ENCODE measurements at places on chromosomes 13 and 19.

DNA sequence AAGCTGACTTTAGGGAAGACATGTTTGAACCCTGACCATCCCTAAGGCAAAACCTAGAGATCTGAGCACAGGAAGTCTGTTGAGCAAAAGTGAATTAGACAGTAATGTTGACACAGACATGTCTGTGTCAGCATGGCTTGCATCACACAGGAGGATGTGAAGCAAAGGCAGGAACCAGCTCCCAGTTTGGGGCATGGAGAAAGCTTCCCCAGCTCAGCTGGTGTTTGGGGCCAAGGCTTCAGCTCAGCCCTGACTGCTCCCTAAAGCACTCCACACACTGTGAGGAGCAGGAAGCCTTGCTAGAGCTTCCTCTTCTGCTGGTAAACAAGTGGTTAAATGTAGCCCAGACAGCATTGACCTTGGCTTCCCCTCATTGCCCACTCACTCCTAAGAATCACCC is 153.8 kb upstream of the UBL3 start:
- DNase-seq: no peak

GRCh38 chr19:8494158-8494557 is 8.3 kb downstream of the PRAM1 start:
- no peak for DNase-seq

- no peak for DNase-seq
These were observed 16.5 kb upstream of the ATP1A3 start for GRCh38 chr19:42010245-42011126.

DNA sequence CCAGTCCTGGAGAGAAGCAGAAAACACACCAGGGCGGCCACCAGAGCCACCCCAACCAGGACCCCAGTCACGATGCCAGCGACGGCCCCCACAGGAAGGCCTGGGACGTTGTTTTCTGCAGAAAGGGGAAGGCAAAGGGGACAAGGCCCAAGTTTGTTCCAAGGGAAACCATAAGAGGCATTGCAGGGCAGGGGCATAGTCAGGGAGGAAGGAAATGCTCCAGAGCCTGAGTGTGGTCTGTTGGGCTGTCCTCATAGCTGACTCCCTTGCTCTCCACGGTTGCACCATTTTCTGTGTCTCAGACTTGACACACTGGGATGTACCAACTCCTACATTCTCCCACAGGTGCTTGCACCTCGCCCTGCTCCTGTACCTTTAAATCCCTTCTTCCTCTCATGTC is 5.2 kb downstream of the CEACAM4 start:
- DNase-seq: no peak

GRCh38 chr13:49998714-49999624 is 2.1 kb downstream of the TRIM13 start:
- DNase-seq: no peak

DNA sequence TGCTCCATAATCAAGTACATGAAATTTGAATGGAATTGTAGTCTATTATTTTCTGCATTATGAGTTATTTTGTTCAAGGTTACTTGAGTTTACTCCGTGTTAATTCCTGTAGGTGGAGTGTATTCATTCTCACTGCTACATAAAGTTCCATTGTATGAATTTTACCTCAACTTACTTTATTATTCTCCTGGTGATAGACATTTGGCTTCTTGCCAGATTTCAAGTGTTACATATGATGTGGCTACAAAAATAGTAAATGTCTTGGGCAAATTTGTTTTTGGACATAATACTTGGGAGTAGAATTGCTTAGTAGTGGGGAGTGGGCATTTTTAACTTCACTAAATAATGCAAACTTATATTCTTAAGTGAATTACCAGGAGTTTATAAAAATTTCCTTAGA is 328.9 kb downstream of the SHISA2 start:
- DNase-seq: no peak

DNA sequence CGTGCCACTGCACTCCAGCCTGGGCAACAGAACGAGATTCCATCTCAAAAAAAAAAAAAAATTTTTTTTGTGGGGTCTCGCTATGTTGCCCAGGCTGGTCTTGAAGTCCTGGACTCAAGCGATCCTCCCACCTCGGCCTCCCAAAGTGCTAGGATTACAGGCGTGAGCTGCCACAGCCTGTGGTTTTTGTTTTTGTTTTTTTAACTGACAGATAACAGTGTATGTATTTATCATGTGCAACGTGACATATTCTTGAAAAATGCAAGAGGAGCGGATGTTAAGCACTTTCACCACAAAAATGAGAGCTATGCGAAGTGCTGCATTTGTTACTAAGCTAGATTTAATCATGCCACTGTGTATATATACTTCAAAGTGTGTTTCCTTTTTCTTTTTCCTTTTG is 49.0 kb downstream of the ARHGEF18 start:
- no peak for DNase-seq

DNA sequence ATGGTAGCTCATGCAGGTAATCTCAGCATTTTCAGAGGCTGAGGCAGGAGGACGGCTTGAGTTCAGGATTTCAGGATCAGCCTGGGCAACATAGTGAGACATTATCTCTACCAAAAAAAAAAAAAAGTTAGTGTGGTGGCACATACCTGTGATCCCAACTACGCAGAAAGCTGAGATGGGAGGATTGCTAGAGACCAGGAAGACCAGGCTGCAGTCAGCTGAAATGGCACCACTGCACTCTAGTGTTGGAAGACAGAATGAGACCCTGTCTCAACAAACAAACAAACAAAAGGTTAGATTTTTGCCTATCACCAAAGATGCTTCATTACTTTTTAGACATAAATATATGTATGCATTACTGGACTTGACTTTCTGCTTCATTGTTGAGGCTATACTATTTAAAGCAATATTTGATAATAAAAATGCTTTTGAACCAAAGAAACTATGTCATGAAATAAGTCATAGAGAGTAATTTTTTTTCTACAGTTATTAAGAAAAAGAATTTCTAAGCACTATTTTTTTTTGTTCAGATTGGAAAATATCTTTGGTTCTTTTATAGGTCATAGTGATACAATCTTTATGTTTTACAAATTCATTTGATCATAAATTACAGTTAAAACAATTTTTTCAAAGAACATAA is 1180.1 kb upstream of the ATXN8OS start:
- peak; percentile 0 for DNase-seq

GRCh38 chr13:40776681-40777165 is 5.7 kb upstream of the MRPS31 start:
- no peak for DNase-seq

GRCh38 chr13:76000131-76000530 is 364.0 kb downstream of the LMO7 start:
- DNase-seq: no peak

GRCh38 chr13:60945396-60945795 is 470.3 kb downstream of the PCDH20 start:
- DNase-seq: no peak

- no peak for DNase-seq
These were observed 7.4 kb downstream of the SOX1 start for GRCh38 chr13:112074139-112074865.

DNA sequence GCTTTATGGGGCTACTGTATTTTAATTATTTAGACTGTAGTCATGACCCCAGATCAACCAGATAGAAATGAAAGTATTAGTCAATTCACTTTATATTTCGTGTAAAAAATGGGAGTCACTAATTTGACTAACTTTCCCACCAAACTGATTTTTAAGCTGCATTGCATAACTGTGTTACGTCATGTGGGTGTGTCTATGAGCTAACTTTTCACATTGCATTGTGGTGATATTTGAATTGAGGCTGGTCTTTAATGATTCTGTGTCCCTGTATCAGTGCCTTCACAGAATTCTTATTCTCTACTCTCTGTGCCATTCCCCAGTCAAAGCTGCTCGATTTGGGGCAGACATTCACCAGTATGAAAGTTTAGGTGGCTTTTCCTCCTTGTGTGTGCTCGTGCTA is 172.7 kb upstream of the MAB21L1 start:
- no peak for DNase-seq

- DNase-seq: no peak
These were observed 14.9 kb downstream of the TLE2 start for GRCh38 chr19:3014135-3014534.

GRCh38 chr13:100674572-100674871 is at the start of gene TMTC4:
Gene TMTC4 (minus strand): TSS chr13:100674795. CDS start chr13:100670362, 4,433 bp downstream.
- DNase-seq: no peak

GRCh38 chr19:57075801-57076492 is 43.8 kb upstream of the USP29 start:
- no peak for DNase-seq

GRCh38 chr19:55599468-55599841 is at the start of gene FIZ1:
Gene FIZ1 (minus strand): TSS chr19:55599517. CDS start chr19:55597865, 1,652 bp downstream.
- peak; percentile 89 for DNase-seq

- DNase-seq: no peak
These were observed 58.8 kb downstream of the SLC10A2 start for GRCh38 chr13:103007427-103007762.

- no peak for DNase-seq
These were observed 1352.5 kb downstream of the UQCRFS1 start for GRCh38 chr19:27860309-27860934.

GRCh38 chr19:49019242-49019932 is 2.5 kb upstream of the LHB start:
- no peak for DNase-seq

DNA sequence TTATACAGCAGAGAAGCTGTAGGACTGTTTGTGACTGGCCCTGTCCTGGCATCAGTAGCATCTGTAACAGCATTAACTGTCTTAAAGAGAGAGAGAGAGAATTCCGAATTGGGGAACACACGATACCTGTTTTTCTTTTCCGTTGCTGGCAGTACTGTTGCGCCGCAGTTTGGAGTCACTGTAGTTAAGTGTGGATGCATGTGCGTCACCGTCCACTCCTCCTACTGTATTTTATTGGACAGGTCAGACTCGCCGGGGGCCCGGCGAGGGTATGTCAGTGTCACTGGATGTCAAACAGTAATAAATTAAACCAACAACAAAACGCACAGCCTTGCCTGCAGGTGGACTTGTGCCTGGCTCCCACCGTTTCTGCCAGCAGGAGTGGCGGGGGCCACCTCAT is 27.3 kb upstream of the LDLR start:
- no peak for DNase-seq

DNA sequence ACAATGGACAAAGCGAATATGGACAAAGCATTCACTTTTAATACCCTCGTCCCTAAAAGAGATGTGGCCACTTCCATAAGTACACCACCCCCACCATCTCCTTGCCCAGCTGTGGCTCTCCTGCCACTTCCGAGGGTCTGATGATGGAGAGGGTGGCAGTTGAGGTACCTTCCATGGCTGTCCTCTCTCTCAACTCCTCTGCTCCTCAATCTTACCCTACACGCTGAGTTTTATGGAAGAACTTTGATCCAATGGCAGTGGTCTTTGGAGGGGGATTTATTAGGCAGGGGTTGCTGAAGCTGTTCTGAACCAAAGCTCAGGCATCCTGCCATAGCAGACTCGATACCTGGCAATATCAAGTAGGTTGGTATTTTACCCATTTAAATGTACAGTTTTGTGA is 413.0 kb downstream of the TSHZ3 start:
- DNase-seq: no peak

DNA sequence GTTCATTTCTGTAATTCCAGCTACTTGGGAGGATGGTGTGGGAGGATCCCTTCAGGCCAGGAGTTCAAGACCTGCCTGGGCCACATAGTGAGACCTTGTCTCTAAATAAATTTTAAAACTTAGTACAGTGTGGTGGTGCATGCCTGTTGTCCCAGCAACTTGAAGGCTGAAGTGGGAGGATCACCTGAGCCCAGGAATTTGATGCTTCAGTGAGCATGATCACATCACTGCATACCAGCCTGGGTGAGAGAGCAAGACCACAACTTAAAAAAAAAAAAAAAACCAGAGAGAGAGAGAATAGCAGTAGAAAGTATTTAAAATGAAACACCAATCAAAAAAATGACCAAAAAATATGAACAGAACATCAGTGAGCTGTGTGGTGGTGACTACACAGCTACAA is 7.1 kb upstream of the ZNF823 start:
- DNase-seq: no peak
